ENCODE measurements at places on chromosomes 1 and 21.

DNA sequence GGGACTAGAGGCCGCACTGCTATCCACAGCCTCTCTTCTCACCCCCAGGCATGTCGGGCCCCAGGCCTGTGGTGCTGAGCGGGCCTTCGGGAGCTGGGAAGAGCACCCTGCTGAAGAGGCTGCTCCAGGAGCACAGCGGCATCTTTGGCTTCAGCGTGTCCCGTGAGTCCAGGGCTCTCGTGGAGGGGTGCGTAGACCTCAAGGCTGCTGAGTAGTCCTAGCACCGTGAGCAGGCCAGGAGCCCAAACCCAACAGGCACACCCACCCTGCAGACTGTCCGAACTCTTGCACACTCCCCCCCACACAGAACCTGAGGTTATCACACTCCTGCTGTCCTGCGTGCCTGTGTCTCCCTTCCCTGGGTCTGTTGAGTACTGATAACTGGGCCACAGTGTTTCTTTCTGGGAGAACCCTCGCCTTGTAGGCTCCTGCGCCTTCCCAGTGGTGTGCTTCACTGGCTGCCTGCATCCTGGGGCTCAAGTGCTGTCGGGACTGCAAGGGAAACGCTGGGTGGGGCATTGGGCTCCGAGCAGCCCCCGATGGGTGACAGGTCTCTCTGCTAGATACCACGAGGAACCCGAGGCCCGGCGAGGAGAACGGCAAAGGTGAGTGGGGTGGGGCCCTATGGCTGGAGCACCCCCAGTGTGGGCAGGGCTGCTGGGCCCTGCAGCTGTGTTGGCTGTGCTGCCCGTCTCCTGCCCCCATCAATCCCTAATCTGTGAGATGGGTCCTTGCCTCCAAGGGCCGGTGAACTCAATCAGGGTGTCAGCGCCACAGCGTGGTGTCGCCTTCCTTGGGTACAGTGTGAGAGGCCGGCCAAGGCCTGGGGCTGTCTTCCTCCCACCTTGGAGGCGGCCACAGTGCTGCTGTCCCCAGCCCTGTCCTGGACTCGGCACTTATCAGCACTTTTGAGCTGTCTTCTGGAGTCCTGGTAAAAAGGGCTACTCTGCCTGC is 4.0 kb upstream of the GJC2 start:
- no peak for DNase-seq

DNA sequence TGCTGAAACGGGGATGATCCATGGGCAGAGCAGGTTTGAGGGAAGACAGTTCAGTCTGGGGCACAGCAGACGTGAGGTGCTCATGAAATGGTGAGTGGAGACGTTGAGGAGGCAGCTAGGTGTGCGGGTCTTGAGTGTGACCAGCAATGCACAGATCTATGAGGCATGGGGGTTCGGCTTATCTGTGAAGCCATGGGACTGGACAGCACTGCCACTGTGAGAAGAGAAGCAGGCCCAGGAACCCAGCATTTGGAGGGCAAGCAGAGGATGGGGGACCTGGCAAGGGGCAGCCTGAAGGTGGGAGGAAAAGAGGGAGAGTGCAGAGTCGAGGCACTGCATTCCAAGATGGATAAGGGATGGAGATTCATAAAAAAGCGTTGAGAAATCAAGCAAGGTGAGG is 8.0 kb downstream of the CSF1 start:
- no peak for DNase-seq

GRCh38 chr1:10338047-10338446 is 60.8 kb upstream of the PGD start:
- peak; percentile 65 for DNase-seq

GRCh38 chr1:27666294-27666693 is 5.7 kb downstream of the IFI6 start:
- no peak for DNase-seq

Data from activated CD8-positive, alpha-beta memory T cell treated with anti-CD3 and anti-CD28 coated beads, Interleukin-2, amount 10 ng/mL, durations not matched to agents 7 days and 5 days (primary cell).